ENCODE measurements at places on chromosomes 16 and 17.

DNA sequence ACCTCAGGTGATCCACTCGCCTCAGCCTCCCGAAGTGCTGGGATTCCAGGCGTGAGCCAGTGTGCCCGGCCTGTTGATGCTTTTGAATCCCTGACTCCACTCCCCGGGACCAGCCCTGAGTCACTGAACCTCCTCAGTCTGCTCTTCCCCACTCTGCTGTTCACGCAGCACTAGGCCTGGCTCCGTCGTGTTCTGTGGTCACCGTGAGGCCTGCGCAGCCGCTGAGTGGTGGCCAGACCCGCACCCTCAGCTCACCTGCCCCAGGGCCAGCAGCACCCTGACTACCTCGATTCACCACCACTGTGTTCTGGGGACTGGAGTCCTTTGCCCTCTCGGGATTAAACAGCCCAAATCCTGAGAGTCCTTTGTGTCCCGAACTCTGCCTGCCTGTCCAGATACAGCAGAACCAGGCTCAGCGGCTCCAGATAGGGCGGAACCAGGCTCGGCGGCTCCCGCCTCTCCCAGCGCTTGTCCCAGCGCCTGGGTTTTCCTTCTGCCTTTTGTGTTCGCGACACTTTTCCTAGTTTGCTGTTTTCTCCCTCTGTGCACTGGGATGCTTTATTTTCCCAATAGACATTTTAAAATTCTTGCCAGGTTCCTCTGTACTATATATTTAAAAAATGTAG lies 58.6 kb upstream of the ENDOV start:
- DNase-seq = no peak

DNA sequence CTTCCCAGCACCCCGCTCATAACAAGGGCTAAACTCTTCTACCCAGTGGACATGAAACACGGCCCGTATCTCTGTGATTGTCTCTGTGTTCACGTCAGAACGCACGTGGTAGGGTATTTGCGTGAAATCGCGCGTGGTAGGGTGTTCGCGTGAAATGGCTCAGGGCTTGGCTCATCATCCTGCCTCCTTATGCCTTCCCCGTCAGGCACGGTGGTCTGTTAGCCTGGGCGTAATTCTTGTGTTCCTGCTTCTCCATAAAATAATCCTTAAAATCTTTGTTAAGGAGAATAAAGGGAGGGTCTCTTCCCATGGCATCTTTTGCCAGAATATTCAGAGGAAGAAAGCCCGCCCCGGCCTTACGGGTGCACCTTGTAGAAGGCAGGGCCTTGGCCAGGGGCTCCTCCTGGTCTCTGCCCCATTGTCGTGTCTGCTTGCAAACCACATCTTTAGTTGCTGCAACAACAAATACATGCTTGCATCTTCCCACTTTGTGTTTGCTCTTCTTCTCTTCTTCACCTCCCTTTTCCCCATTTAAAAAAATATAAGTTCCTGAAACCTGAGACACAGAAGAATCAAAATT lies 116.7 kb upstream of the CHMP6 start:
- no peak for DNase-seq

GRCh38 chr17:72646176-72646575 lies 446.3 kb downstream of the SLC39A11 start:
- no peak for DNase-seq

DNA sequence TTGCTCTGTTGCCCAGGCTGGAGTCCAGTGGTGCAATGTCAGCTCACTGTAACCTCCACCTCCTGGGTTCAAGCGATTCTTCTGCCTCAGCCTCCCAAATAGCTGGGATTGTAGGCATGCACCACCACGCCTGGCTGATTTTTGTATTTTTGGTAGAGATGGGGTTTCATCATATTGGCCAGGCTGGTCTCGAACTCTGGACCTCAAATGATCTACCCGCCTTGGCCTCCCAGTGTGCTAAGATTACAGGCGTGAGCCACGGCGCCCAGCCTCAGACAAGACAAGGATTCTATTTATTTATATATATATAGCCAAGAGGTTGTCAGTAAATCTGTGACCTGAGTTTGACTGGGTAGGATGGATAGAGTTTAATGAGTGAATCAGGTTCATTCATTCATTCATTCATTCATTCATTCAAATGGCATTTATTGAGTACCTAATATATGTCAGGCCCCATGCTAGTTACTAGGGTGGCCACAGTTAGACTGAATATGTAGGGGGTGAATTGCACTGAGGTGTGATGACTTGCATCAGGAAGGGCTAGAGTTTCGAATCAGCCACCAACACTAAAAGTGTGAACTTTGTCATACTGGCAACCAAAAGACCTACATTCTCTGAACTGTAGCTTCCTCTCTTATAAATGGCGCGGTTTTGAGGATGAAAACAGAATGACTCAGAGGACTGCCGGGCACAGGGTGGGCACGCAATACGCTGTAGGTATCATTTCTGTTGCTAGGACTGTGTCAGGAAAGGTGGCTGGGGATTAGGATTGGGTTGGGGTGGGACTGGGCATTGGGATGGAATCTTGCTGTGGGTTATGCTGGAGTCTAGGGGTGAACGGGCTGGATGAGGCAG lies 37.8 kb downstream of the ITGAE start:
- DNase-seq = no peak

DNA sequence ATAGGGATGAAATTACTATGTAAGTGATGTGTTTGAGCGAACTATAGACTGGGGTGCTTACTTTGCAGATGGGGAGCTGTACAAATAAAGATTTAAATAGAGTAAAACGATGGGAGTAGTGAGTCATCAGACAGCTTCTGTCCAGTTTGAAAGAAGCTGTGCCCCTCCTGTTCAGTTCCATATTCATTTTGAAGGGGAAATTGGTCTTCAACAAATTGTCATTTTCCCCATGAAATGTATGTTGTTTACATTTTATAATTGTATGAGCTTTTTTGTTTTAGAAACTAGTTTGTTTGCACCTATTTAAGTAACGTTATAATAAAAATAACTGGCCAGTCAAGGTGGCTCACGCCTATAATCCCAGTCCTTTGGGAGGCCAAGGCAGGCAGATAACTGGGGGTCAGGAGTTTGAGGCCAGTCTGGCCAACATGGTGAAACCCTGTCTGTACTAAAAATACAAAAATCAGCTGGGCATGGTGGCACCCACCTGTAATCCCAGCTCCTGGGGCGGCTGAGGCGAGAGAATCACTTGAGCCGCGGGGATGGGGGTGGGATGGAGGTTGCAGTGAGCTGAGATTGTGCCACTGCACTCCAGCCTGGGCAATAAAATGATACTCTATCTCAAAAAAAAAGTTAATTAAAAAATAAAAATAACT lies 20.2 kb downstream of the SEC14L1 start:
- no peak for DNase-seq

- no peak for DNase-seq
These were observed 34.7 kb upstream of the HNF1B start for GRCh38 chr17:37779554-37779953.

DNA sequence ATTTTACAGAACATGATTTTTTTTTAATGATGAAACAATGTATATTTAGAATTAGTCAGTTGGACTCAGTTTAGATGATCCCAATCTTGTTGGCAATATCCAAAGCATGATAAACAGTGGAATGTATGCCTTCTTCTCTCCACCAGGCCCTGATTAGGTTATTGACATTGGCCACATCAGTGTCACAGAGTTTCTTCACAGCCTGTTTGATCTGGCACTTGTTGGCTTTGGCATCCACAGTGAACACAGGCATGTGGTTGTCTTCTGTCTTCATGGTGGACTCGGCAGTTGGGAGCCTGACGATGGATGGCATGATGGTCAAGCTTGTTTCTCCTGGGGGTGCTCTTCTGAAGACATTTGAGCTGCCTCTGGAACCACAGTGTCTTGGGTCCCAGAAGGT lies 317.5 kb downstream of the PMP22 start:
- no peak for DNase-seq

Data from stimulated activated CD4-positive, alpha-beta T cell treated with anti-CD3 and anti-CD28 coated beads, Interleukin-1b, Interleukin-23, amount 100 ng/mL, for 24 hours (primary cell).